ENCODE measurements at places on chromosomes 5 and 9.
A peak's percentile ranks its signal among the peaks of the same experiment; 100 is the strongest.

DNA sequence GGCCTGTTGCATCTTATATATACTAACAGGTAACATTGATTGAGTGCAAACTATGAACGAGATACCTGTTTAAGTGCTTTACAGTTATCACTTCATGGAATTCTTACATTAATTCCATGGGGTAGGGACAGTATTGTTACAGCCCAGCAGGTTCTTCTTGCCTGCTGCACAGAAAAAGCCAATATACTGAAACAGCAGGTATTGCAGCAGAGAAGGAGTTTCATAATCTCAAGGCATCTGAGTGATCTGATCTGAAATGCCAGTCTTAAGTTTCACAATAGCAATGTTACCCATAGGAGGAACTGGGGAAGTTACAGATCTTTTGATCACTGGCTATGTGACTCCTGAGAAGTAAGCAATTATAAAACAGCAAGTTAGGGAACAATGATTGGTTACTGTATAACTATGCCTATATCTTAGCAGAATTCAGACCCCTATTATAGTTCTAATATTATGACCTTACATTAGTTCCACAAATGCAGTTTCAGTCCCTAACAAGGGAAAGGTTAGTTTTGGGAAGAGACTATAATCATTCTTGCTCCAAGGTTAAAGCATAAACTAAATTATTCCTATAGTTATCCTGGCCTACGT, 126.5 kb upstream of the BNC2 start:
- peak; percentile 2 for DNase-seq

DNA sequence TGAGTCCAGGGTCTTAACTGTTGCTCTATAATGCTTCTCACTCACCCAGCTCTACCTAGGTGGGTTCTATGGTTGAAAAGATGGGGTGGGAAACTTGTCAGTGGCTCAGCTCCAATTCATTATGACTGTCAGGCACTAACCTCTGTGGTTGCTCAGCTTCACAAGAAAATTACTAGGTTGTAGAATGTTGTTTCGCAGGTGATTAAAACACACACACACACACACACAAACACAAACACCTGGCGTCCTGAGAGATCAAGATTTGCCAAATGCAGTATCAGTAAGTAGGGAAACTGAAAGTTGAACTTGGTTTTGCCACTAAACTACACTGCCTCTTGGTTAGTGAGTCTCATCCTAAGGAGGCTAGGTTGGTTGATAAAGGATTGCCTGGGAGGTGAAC, 2.8 kb downstream of the MCCC2 start:
- DNase-seq = no peak

GRCh38 chr5:115542086-115542485, 2.5 kb downstream of the FEM1C start:
- no peak for DNase-seq

- DNase-seq = no peak
These were observed 194.3 kb upstream of the PIK3R1 start for GRCh38 chr5:68021227-68021626.

- DNase-seq = no peak
These were observed 118.6 kb downstream of the KIAA0825 start for GRCh38 chr5:94499806-94500205.

- DNase-seq = no peak
These were observed 1.2 kb upstream of the RABGAP1 start for GRCh38 chr9:122939601-122940000.

DNA sequence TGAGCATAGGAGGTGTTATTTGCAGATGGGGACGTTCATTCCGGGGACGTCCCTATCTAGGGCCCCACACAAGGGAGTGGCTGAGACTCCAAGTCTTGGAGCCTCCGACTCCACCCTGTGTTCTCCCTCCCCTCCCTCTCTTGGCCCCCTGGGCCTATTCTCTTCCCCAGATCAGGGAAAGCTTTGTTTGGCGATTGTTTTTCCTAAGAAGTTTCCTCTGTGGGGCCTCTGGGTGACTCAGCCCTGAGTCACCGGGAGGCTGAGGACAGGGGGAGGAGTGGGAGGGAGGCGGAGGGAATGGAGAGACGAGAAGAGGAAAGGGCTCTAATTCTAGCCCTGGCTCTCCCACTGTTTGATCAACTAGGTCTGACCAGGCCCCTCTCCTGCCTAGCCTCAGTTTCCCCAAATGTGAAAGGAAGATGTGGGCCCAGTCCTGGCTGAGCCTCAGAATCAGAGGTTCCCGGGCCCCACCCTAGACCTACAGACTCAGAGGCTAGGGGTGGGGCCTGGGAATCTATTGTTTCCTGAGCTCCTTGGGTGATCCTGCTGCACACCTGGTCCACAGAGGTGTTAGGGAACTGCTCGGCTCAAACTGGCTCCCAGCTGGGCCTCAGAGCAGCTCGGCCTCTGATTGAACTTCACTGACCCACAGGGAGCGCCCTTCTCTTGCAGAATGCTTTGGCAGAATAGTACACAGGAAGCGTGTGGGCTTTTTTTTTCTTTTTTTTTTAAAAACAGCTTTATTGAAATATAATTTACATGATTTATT, 19.2 kb downstream of the GSN start:
- peak; percentile 80 for DNase-seq

- no peak for DNase-seq
These were observed 38.2 kb downstream of the COL5A1 start for GRCh38 chr9:134679616-134680392.

DNA sequence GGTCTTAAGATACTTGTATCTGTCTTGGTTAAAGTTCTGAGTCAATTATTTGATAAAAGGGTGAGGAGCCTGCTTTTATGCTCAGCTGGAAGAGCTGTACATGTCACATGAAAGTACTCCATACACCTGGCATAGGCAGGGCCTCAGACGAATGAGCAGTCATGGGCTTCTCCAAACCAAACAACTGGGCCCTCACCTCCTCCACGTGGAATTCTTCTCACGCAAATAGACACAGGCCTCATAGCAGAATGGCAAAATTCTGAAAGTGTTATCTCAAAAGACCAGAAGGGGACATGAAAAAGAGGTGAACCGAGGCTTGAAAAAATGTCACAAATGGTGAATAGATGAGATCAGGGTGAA, 48.6 kb downstream of the FAM240B start:
- DNase-seq = no peak

DNA sequence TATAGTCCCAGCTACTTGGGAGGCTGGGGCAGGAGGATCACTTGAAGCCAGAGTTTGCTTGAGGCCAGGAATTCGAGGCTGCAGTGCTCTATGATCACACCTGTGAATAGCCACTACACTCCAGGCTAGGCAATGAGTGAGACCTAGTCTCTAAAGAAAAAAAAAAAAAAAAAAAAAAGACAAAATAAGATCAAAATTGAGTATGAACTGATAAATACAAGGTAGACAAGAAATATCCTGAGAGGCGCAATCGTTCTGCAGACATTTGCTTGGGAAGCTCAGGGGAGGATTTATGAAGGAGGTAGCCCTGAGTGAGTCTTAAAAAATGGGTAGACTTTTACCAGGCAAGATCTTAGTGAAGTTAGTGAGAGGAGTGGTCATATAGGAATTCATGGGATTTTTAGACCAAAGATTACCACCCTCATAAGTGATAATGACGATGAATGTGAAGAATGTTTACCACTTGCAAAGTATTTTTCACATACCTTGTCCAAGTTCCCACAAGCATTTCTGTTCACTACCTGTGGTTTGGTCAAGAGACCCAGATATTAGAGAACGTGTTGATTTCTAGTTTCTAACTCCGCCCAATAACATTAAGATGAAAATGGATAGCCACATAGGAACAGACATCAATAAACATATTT, 4.4 kb downstream of the PDCD1LG2 start:
- DNase-seq = no peak

- DNase-seq = no peak
These were observed 71.5 kb upstream of the ELL2 start for GRCh38 chr5:96033116-96033515.

DNA sequence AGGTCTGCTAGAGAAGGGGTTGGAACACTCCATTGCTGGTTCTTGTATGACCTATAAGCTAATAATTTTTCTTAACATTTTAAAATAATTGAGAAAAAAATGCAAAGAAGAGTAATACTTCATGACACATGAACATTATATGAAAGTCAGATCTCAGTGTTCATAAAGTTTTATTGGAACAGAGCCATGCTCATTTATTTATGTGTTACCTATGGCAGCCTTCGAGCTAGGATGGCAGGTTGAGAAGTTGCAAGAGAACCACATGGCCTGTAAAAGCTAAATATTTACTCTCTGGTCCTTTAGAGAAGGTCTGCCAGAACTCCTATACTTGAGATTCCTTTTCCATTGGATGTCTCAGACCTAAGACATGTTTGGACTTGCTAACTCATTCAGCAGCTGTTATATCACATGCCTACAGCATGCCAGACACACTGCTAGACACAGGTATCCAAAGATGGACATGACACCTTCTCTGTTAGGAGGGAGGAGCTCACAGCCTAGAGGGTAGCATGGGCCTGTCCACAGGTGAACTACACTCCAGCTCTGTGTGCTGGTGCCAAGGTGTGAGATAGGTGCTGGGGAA, 304.3 kb downstream of the ARHGAP26 start:
- no peak for DNase-seq

DNA sequence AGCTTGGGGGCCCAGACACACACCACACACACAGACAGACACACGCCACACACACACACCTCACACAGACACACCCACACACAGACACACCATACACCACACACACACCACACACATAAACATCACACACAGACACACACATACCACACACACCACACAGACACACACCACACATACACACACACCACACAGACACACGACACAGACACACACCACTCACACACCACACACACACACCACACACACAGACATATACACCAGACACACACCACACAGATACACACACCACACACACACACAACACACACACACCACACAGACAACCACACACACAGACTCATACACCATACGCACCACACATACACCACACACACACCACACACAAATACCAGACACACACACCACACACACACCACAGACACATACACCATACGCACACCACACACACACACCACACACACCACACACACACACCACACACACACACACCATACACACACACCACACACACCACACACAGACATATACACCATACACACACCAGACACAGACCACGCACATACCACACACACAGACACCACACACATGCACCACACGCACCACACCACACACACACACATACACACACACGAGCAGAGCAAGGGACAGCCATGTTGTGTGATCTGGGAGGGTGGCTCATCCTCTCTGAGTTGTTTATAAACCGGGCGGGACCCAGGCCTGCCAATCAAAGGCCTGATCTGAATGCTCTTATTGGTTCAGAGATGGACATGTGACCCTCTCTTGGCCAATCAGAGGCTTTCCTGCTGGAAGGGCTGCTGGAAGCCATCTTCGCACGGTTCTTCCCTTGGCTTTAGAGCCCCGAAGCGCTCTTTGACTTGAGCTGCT, 148.3 kb downstream of the GAPVD1 start:
- peak; percentile 42 for DNase-seq

- no peak for DNase-seq
These were observed 33.8 kb upstream of the SLC6A3 start for GRCh38 chr5:1479066-1479465.

DNA sequence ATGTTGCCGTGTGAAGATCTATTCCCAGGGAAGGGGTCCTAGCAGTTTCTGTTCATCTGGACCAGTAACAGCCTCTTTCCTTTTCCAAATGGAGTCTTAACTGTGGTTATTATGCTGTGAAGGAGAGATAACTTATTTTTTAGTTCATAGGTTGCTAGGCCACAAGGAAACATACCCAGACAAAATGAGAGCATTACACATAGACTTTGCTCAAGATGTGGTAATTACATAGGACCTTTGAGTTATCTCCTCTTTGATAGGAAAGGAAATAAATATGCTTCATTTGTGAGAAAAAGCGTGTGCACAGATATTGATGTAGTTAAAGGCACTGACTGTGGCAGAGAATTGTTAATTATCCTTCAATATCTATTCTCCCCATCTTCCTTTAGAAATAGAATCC, 52.5 kb upstream of the SNX2 start:
- no peak for DNase-seq

DNA sequence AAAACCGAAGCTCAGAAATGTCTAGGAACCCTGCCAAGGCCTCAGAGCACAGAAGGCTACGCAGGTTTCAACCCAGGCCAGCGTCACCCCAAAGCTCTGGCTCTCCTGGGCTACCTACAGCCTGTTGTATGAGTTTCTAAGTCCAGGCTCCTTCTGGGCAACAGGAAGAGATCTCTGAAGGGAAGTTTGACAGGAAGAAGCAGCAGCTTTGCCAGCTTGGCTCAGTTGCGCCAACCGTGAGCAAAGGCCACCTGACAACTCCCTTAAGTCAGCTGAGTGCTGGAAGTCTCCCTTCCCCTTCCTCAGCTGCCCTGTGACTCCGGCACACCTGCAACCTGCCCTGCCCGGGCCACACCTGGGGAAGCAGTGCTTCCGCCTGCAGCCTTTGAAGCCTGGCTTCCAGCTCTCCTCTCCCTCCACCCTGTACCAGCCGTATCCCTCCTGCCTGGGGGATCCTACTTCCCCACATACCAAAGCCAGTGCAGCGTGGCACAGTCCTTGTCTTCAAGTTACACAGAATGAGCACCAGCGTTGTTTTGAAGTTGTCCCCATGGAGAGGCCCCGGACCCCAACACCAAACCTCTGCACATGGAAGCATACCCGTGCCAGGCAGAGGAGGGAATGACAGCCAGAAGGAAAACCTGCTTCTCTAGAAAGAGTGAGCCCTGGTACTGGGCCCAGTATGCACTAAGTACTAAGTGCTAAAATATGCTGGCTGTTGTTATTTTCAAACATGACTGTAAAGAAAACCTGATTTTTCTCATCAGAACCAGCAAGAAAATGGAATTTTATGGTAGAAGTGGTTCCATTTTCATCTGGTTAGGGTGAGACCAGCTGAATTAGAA, 36.5 kb downstream of the SHB start:
- DNase-seq = no peak

DNA sequence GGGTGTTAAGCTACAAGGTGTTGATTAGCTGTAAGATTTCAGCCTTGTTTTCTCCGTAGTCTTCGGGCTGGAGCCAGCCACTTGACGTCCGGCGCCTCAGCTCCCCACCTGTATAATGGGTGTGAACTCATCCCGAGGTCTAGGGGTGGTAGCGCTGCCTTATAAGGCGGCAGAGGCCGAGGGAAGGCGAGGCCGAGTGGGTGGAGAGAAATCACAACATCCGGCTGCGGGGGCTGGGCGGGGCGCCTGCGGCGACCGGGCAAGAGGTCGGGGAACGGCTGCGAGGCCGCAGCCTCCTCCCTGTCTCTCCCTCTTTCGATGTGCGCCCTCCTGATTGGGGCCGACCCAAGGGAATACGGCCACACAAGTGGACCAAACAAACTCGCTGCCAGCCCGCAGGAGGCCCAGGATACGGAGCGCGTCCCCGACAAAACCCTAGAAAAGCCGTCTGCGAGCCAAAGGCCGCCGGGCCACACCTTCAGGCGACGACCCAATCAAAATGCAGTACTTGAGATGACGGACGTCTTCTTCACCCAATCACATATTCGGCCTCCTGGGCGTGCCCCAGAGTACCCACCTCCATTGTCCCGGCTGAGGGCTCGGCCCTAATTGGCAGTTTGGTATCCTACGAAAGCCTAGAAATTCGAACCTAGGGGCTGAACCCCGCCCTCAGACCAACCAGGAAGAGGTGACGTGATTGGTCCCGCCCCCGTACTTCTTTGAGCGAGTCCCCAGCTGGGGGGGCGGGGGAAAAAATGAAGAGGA, 493 bp upstream of the GRK6 start:
- peak; percentile 100 for DNase-seq

GRCh38 chr5:67375606-67376005, 179.0 kb upstream of the CD180 start:
- no peak for DNase-seq

Measured in KBM-7 (cell line).